ENCODE measurements at places on chromosomes 7 and 10.

DNA sequence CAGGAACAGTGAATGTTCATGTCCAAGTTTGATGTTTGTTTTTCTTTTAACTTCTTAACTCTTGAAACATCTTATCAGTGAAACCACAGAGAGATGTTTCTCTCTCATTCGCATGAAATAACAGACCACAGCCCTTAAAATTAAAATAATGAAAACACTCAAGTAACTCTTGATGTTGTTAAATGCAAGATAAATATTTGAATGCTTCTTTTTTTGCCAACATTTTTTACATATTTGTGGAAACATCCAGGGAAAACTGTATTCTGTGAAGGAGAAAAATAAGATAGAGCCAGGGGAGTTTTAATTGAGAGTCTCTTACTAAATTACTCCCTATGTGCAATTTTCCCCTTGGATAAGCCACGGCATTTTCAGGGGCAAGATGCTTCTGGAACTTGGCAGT lies 361.8 kb upstream of the MGMT start:
- no peak for DNase-seq

DNA sequence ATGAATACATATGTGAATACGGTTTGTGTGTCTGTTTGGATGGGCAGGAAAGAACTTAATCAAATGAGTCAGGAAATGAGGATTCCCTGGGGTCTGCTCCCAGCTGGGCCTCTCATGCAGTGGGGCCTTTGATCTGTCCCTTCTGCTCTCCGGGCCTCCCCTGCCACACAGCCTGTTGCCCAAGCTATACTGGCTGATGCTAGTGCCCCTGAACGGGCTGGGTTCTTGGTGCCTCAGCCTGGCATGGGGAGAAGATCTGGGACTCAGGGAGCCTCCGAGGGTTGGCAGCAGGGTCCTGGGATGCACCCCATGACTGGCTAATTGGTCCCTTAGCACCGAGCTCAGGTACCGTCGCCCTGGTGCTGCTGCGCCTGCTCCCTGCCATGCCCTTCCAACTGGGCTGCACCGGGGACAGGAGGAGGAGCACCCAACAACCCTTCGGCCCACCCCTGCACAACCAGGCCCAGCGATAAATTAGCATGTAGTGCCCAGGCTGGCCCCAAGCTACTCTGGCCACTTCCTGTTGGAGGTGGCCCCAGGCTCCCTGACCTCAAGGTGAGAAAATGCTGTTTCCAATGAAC lies 59.9 kb upstream of the DUSP5 start:
- DNase-seq = peak; percentile 25

DNA sequence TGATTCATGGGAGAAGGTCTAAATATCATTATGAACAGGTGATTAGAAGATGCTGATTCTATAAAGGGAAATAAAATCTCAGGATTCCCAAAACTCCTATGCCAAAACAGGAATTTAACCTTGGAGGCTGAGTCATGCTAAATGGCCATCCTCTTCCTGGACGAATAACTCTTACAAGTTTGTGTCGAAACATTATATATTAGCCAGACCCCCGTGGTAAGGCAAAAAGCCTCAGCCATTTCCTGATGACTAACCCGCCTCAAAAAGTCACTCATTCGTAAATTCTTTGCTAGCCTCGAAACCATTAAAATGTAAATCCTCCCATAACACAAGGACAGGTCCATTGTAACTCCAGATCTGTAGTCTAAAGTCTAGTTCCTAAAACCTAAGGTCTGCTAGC lies 32.0 kb downstream of the CUL2 start:
- DNase-seq = no peak

DNA sequence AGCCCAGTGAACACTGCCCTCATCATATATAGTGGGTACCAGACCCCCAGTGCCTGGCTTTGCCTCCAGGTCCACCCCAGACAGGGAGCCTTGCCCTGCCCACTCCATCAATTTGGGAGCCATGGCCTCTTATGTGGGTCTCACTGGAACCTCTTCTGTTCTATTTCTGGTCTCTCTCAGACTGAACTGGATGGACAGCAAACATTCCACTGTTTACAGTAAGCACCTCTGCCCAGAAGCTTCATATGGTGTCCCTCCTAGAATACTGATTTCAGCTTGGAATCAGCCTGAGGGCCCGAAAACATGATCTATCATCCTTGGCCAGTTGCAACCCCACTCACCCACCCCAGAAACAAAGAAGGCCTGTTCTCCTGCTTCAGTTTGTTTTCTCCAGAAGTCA lies 81.0 kb upstream of the SLF2 start:
- no peak for DNase-seq

DNA sequence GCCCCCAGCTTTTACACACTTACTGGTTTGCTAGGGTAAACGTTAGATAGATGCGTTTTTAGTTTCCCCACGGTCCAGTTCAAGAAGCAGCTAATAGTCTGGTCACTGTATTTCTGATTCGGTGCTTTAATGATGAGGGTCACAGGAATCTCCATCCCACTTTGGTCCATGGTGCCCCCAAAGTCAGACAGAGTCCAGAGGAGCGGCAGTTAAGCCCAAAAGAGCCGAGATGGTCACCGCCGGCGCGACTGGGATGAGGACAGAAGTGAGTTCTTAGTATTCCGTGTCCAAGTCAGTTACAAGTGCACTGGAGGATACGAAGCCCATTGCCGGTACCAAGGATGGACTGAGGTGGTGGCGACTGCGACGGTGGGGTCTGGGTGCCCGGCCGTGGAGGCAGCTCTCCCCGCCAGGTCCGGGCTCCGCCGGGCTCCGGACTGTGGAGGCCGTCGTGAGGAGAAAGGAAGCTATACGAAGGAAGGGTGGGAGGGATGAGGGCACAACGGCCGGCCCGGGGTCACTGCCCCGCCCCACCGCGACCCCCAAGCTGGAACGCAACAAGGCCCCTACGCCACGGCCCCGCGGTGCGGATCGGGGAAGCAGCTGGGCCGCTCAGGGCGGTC lies 663 bp downstream of the HERPUD2 start:
- DNase-seq = no peak

DNA sequence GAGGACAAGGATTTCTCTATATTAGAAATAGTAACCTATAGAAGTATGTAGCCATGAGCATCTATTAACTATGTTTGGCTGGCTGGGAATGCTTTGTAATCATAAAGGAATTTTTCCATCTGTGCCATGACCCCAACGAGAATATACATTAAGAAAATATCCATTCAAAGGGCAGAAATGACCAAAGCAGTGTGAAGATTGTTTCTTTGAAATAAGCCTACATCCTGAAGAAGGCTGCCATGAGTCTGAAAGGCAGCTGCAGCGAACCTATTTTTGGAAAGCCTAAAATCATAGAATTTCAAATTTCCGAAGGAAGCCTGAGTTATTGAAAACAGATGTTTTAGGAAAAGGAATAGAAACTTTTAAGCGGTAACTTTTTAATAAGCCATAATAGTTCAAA lies 244.2 kb upstream of the FOXK1 start:
- DNase-seq = no peak

All from activated CD4-positive, CD25-positive, alpha-beta regulatory T cell treated with anti-CD3 and anti-CD28 coated beads, Interleukin-2, amount 50 U/mL, for 72 hours (primary cell).